Breast epithelium (tissue), 4 donors: ENCODE measurements at places on chromosomes 4 and X.

DNA sequence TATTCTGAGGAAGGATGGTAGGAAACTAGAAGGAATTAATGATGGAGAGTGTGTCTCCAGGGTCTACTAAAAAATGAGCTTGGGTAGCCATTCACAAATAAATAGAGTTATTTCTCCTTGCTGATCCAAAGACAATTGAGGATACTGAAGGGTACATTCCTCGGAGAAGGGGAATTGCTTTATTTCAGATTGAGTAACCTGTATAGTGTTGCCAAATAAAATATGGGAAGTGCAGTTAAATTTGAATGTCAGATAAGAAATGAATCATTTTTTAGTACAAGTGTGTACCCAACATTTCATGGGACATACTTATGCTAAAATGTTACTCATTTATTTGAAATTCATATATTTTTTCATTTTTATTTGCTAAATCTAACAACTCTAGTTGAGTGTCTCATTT, 16.0 kb upstream of the VSIG1 start:
- DNase-seq, result no peak

DNA sequence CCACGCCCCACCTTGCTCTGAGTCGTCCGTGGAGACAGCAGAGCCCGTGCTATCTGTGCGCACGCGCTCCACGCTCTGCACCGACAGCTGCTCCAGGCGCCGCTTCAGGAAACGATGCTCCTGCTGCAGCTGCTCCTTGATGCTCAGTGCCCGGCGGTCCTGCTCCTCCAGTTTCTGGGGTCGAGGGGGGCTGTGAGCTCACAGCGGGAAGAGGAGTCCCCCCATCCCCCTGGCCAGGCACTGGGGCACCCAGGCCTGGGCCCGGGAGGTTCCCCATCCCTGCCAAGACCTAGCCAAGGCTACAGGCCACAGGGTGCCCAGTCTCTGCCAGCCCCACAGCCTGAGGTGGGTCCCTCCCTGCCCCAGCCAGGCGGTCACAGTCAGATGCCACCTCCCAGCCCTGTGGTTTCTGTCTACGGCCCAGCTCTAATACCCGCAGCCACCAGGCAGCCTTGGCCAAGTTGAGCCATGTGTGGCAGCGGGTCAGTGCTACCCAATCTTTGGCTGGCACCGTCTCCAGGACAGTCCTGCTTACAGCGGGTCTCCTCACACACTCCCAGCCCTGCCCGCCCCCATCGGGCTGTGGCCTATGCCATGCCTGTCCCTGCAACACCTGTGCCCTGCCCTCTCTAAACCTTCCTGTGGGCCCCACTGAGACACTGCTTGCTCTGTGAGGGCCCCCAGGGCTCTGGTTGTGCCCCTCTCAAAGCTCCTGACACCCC, 9.3 kb upstream of the HAUS3 start:
- DNase-seq, result no peak

GRCh38 chr4:106316773-106317409, 541 bp downstream of the AIMP1 start:
- no peak for DNase-seq

DNA sequence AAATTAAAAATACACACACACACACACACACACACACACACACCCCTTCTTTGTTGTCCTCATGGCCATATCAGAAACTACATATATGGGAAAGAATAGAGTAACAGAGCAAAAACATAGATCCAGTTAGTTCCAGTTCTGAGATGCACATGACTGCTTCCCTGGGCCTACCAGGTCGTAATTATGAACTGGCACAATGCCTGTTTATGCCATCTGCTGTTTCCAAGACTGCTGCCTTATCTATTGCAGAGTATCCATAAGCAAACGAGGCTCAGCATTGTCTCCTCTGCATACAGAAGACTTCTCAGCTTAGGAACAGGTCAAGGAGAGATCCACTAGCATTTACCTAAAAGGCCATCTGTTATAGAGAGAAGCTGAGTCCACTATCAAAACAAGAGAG, 789.0 kb downstream of the TECRL start:
- DNase-seq, result no peak

GRCh38 chrX:111095974-111096895, at the start of gene PAK3:
Gene PAK3 (plus strand): TSS chrX:111096191. CDS start chrX:111123104, 26,913 bp downstream.
- DNase-seq, result peak; percentile 35

GRCh38 chr4:157114671-157115070, 38.7 kb downstream of the GLRB start:
- no peak for DNase-seq

GRCh38 chr4:186058253-186058979, 10.5 kb upstream of the TLR3 start:
- DNase-seq, result no peak

DNA sequence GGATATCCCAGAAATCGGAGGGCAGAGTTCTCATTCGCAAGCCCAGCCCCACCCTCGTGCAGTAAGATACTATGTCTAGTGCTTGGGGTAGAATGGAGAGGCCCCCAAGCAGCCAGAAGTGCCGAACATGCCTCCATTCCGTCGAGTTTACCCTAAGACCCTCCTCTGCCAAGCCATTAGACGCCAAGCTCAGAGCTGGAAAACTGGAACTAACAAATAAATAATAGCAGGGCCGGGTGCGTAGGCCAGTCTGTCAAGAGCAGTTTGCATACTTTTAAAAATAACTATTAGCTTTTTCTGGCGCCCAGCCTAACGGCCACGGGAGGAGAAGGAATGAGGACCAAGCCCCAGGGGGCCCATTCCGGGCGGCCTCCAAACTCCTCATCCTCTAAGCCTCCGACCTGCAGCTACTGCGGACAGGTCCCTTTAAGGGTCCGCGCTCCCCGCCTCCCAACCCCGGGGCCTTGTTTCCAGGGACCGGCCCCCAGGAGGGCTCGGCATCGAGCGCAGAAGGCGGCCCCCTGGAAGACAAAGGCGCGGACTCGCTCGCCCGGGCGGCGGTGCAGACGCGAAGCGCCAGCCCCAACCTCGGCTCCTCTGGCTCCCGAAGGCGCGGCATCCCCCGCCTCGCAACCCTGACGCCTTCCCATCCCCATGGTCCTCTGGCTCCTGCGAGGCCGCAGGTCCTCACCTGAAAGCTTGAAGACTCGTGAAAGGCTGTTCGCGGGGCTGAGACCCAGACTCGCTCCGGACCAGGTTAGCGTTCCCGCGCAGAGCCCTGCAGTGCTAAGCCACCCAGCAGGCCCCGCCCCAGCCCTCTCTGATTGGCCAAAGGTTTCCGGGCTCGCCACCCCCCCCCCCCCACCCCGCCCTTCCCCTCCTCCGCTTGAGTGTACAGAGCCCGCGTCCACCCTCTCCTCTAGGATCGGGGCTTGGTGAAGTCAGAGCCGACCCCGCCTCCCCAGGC, at the start of gene TMSB15A:
TSS of gene TMSB15A (minus strand) at position 765 of the 967 bp plus-strand sequence.
- peak; percentile 51 for DNase-seq

- no peak for DNase-seq
Measured at GRCh38 chrX:134741746-134742145, 83.5 kb upstream of the PLAC1 start.

- no peak for DNase-seq
Measured at GRCh38 chr4:179145746-179146525, 1703.7 kb upstream of the AGA start.

DNA sequence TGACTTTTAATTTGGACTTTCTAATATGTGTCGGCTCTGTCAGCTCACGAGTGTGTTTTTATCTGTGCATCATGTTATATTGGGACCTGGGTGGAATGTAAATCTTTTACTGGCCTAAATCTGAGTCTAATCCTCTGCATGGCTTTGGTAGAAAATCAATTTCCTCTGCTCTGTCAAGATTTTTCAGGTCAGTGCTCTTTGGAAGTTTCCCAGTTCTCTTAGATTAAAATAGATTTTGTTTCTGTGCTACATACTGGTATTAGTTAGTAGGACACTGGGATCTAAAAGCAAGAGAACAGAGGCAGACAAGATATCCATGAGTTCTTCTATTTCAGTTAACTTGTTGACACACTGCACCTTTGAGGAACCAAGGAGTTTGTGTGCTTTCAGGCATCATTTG, 39.7 kb downstream of the REPS2 start:
- no peak for DNase-seq

GRCh38 chr4:18684932-18685331, 663.4 kb upstream of the LCORL start:
- DNase-seq, result no peak
